ENCODE measurements at places on chromosomes 3 and 15. TPM values are rescaled to one million over a fixed set of nuclear protein-coding genes. Genes with fewer than 3 reads are reported as not detected.

ARGFX gene
- not detected for total RNA-seq

IGSF11 gene
- total RNA-seq = 3.0 TPM

DNA sequence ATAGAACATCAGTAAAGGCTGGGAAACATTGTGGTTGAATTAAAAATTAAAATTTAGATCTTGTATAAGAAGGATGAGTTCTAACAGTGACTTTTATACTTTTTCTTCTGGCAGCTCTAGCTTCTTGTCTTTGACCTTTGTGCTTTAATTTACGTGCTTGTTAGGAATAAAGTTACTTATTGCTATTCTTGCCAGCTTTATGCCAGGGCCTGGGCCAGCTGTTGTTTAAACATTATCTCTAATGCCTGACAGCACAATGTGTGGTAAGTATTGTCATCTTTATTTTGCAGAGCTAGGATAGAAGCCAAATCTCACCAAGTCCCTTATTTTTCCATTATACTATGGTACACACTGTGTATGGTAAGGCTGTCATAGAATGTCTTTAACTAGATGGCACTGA is 766.7 kb upstream of the GOLIM4 start:
- no peak for DNase-seq

- DNase-seq = no peak
These were observed 391.4 kb downstream of the LRTM1 start for GRCh38 chr3:54536450-54536849.

DNA sequence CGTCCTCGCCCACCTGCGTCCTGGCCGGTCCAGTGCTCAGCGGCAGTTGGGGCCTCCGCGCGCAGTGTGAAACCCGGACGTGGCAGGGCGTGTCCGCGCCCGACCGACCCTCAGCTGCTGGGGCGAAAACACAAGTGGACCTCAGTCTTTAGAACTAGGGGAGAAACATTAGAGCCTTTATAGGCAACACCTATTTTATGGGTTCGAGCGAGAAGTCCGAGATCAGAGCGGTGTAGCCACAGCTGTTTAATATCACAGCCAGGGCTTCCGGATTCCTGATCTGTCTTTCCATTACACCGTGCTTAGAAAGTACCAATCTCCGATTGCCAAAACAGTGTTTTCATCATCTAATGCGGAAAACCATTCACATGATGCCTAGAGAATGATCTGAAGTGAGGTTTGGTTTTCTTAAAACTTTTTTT is 506 bp downstream of the RAD51 start:
- DNase-seq = no peak

DNA sequence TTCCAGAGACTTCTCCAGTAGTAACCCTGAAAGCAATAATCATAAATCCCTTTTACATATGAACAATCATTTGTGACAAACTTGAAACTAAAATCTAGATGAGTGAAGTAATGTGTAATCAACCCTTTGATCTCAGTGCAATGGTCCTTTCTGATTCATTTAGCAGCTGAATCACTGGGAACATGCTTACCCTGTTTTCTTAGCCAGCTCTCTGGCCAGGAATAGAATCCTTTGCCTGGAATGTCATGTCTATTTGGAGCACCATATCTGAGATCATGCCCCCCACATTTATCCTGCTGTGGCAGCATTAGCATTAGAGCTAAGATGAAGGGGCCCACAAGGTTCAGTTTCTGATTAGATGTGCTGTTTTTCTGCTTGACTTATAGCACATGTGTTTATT is 309.8 kb downstream of the OXSM start:
- no peak for DNase-seq

DNA sequence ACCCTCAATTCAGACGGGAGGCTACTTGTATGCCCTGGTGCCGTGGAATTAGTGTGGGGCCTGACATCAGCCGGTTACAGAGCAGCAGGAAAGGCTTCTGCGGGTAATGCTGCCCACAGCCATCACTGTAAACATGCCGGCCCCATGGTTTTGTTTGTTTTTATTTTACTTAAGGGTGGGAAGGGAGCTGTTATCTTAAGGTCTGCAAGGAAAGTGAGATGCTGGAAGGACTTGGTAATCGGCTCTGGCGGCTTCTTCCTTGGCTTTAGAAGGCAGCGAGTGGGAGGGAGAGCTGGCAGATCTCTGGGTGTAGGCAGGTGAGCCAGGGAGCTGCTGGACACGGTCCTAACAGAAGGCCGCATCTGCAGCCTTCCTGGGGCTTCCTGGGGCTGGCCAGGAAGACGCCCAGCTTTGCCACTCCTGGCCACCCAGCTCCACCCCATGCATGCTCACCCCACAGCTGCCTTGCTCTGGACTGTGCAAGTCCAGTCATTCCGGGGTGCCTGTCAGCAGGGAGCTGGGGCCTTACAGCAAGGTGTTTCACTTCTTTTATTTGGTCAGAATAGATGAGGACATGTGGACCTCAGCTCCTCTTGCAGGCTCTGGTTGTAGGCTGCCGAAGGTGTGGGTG is 54.1 kb upstream of the FURIN start:
- peak; percentile 39 for DNase-seq

GRCh38 chr15:56765251-56765650 is 31.9 kb upstream of the ZNF280D start:
- no peak for DNase-seq

GRCh38 chr3:33430571-33430970 is 9.6 kb downstream of the UBP1 start:
- DNase-seq = no peak

- no peak for DNase-seq
These were observed 126.8 kb downstream of the GSK3B start for GRCh38 chr3:119967353-119968006.

GRCh38 chr3:59401924-59402323 is 352.1 kb upstream of the CFAP20DC start:
- no peak for DNase-seq

GRCh38 chr15:67036775-67037555 is 28.4 kb upstream of the SMAD3 start:
- no peak for DNase-seq

DNA sequence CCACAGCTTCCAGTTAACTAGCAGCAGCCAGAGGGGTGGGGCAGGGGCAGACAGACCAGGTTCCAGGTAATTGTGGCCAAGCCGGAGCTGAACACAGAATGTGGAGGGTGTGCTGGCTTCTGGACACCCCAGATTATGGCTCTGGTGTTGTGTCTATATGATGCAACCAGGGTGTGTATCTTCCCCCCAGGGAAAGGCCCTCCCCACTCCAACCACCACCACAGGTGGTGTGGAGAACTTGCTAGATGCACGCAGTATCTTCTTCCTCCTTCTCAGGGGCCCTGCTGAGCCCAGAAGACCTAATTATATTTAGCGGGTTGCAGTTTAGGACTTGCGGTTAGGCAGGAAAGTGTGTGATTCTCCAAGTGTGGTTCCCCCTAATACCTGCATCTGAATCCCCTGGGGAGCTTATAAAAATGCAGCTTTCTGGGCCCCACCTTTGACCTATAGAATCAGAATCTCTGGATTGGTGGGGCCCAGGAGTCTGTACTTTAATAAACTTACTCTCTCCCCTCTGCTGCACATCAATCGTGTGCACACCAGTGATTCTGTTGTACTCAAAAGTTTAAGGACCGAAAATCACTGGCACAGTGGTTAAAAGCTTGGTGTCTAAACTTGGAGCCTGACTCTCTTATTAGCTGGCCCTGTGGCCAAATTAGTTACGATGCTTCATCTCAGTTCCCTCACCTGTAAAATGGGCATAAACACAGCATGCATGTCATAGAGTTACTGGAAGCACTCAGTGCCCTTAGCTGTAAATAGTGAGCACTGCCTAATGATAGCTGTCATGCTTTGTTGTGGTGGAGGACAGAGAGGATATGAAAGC is 379.1 kb upstream of the PROK2 start:
- DNase-seq = no peak

DNA sequence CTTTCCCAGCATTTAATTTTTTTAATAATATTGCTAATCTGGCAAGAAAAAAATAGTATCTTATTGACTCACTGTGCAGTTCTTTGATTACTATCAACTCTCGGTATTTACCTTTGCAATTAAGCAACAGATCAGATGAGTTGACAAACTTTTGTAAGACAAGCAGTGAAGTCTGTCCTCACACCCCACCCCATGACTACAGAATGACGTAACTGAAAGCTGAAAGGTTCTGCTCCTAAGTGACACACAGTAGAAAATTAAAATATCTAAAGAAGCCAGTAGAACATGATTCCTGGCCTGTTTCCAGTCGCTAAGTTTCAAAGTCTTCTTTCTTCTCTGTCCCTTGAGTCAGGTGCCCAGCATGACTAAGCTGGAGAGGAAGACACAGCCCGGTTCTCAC is 135.5 kb downstream of the STT3B start:
- DNase-seq = no peak

GRCh38 chr15:88702983-88703382 is 64.2 kb downstream of the ISG20 start:
- no peak for DNase-seq

DNA sequence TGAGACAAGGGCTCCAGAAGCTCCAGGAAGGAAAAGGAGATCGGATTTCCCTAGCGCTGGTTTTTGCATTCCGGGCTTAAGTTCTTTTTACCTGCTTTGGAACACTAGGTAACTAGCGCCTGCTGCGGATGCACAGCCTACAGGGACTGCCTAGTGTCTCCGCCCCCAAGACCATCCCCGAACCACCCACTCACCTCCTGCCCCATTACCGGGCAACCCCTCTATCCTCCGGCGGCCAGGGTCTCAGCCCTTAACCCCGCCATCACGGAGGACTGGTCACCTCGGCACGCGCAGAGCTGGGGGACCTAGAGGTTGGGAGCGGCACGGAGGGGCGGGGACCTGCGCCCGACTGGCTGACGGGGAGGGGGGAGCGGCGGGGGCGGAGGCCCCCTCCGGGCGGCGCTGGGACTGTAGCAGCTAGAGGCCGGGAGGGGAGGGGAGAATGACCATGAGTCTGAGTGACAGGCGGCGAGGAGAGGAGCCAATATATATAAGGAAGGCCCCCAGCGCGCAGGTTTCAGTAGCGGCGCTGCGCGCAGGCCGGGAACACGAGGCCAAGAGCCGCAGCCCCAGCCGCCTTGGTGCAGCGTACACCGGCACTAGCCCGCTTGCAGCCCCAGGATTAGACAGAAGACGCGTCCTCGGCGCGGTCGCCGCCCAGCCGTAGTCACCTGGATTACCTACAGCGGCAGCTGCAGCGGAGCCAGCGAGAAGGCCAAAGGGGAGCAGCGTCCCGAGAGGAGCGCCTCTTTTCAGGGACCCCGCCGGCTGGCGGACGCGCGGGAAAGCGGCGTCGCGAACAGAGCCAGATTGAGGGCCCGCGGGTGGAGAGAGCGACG is at the start of gene DLL4:
Gene DLL4, plus strand, starts transcription at position 520 of the 839 bp plus-strand sequence. CDS start 329 bp downstream, outside the sequence.
- peak; percentile 68 for DNase-seq
